ENCODE measurements at places on chromosomes 7 and 10. TPM values are rescaled to one million over a fixed set of nuclear protein-coding genes. Genes with fewer than 3 reads are reported as not detected.
A peak's percentile ranks its signal among the peaks of the same experiment; 100 is the strongest.

Gene CHST3
- 4.6 TPM for total RNA-seq

Gene GRID2IP
- not detected for total RNA-seq

Gene TMEM26
- total RNA-seq: not detected

Gene GPNMB
- total RNA-seq: not detected

Gene CTAGE8
- 0.13 TPM for total RNA-seq

Gene EIF5AL1
- 0.25 TPM for total RNA-seq

Gene NOS3
- total RNA-seq: 28.4 TPM

Gene ZNF727
- total RNA-seq: 0.13 TPM

Gene ABCB1
- 1.0 TPM for total RNA-seq

Gene UCN3
- total RNA-seq: not detected

Gene DNAJC1
- total RNA-seq: 33.9 TPM

Gene LDB3
- not detected for total RNA-seq

Gene CPN1
- total RNA-seq: not detected

Gene GNGT1
- total RNA-seq: not detected

Gene ADAM12
- total RNA-seq: 1.3 TPM

Gene RARRES2
- total RNA-seq: 0.51 TPM

- DNase-seq: no peak
These were observed 326.6 kb downstream of the ADARB2 start for GRCh38 chr10:1410469-1411395.

DNA sequence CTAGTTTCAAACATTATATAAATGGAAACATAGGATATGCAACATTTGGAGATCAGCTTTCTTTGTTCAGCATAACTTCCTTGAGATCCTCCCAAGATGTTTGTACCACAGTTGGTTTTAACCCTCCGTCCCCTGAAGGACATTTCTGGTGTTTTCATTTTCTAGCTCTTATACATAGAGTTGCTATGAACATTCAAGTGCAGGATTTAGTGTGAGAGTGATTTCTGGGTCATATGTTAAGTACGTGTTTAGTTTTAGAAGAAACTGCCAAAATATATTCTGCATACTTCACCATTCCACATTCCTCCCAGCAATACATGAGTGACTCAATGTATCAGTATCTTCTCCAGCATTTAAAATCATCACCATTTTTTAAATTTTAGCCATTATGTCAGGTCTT lies 588.7 kb upstream of the PFKP start:
- DNase-seq: no peak

- peak; percentile 95 for DNase-seq
These were observed at the start of gene FZD8 for GRCh38 chr10:35642035-35642792. TSS of gene FZD8 (minus strand) at chr10:35642296. CDS start at chr10:35641429, 867 bp downstream.

- peak; percentile 37 for DNase-seq
These were observed 414.2 kb upstream of the PODXL start for GRCh38 chr7:131970602-131971001.

DNA sequence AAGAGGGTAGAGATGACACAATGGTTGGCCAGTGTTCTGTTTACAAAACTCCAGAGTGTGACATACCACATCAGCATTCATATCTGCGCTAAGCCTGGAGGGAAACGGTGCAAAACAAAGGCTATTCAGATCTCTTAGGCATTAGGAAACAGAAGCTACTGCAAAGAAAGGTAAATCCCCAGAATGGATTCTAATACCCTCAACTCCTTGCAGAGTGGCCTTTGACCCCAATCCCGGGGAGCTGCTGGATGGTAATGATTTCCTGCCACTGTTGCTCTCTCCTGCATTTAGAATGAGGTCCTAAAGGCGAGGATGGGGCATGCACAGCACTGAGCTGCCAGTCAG lies 65.2 kb downstream of the AOAH start:
- peak; percentile 93 for DNase-seq

DNA sequence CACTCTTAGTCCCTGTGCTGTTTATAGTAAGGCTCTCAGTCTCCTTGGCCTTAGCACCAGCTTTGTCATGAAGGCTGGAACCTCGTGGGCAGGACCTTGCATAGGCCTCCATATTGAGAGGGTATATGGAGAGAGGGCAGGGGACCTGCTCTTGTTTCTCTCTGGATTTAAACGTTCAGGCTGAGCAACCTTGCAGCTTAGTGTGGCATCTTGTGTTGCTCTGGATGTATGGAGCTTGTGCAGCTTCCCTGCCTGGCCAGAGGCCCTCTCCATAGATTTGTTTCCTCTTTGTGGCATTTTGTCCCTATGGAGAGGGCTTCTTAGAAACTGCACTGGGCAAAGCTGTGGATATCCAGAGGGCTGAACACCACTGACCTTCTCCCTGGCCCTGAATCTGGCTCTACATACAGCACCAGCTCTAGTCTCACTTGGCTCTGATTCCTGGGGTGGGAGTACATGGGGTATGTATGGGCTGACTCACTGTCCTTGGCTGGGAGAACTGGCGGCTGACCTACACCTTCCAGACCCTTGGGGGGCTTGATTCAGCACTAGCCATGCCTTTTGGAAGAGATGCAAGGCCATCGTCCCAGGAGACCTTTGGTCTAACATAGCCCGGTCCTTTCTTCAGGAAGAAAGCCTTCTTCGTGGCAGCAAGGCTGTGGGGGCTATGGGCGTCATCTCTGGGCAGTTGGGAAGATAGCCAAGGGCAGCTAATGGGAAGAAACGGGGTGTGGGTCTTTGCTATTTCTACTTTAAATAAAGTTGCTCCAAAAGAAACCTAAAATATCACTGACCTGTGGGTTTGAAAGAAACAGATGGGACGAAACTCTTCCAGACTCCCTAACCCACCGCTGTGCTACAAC lies 30.5 kb downstream of the ITPRIP start:
- DNase-seq: no peak

GRCh38 chr10:75801661-75802060 lies 370.2 kb downstream of the LRMDA start:
- no peak for DNase-seq

- DNase-seq: no peak
These were observed 11.3 kb upstream of the TRPV6 start for GRCh38 chr7:142896741-142897379.

GRCh38 chr7:33854801-33855350 lies 50.5 kb upstream of the BMPER start:
- DNase-seq: no peak

DNA sequence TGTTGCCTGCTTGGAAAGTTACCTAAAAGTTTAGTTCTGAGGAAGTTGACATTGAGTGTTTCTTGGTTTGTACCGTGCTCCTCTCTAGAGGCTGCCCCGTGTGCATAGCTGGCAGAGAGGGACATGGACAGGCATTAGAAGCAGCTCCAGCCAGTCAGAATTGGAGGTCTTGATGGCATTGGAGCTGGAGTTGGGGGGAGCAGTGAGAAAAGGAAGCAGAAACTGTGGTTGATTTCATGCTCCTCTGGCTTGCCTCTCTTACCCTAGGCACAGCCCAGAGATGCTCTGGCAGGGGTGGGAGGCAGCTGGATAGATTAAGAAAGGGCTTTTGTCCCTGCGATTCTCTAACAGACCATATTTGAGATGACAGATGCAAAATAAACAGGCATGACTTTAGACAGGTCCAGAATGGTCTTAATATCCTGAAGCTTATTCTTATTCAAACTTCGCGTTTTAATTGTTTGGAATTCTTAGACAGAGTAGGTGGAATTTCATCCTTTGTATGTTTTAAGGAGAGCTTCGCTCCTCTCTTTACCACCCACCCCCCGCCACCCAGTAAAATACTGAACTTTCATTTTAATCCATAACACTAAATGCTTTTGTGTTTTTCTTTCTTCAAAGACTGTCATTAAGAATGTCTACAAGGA lies 73.5 kb upstream of the GLCCI1 start:
- no peak for DNase-seq

DNA sequence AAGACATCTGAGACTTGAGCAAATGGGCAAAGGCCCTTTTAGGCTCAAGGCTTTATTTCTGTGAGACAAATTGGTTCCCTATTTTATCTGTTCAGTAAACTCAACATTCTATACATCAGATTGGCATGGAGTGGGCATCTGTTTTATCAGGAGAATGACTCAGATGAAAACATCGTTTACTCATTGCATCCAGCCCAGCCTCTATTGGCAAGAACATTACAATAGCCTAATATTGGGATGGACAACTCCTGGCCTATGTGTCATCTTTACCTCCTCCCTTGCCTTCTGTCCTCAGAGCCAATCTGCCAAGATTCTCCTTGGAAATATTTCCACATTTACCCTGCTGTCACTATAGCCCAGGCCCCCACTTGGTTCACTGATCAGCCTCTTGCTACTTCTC lies 5.5 kb upstream of the BLNK start:
- DNase-seq: no peak

DNA sequence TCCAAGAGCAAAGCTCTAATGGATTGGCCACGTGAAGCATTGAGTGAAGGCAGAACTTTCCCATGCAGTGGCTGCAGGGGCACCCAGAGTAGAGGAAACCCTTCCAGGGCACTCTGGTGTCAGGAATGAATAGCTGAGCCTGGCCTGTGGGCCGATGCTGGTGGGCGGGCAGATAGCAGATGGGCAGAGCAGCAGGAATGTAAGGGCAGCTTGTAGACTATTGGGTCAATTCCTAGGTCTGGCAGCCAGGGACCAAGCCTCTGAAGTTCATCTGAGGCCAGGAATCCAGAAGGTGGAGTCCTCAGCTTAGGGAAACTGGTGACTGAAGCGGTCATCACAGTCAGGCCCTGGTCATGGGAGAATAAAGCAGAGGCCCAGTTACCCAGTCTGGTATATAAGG lies 115.4 kb downstream of the TMEM178B start:
- DNase-seq: no peak

DNA sequence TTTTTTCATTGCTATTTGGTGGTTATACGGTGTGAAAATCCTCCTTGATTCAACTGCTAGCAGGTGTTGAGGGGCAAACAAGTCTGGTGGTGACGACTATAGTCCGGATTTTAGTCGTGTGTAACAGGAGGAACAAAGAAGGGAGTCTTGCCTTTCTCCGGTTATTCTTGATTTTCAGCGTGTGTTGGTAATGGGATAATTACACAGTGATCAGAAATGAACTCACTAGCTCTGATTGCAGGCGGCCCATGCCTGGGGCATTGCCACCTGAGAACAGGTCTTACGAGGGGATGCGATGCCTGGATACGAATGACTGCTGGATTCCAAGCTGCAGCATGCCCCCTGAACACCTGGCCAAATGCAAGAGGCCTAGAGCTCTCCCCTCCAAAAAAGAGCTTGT lies 72.8 kb downstream of the CAMK1D start:
- no peak for DNase-seq

GRCh38 chr7:43546231-43546630 lies 36.7 kb upstream of the STK17A start:
- no peak for DNase-seq

DNA sequence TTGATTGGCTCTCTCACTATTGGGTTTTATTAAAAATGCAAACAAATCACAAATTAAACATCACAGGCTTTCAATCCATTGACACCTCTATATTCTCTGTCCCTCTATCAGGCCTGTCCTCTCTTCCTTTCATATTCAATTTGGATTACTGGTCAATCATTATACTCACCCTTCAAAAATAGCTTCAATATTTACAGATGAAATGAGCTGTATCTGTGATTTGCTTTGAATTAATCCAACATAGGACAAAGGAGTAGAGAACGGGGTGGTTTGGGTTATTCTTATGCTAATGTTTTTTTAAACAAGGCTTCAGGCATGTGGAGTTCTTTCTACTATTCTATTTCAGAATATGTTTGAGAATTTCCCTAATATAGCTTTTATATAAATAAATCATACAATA lies 2.3 kb downstream of the TAS2R39 start:
- DNase-seq: no peak

GRCh38 chr10:123390332-123390731 lies 236.1 kb downstream of the BUB3 start:
- no peak for DNase-seq

DNA sequence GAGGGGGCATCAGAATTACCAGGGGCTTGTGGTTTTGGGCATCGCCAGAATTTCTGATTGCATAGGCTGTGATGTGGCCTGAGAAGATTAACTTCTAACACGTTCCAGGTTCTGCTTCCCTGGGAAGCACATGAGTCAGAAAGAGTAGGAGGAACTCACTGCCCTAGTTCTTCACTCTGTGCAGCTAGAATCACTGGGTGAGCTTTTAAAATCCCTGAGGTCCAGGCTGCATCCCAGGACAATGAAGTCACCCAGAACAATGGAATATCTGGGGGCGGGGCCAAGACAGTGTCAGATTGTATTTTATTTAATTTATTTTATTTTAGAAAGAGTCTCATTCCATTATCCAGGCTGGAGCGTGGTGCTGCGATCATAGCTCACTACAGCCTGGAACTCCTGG lies 636.5 kb downstream of the CALN1 start:
- no peak for DNase-seq

DNA sequence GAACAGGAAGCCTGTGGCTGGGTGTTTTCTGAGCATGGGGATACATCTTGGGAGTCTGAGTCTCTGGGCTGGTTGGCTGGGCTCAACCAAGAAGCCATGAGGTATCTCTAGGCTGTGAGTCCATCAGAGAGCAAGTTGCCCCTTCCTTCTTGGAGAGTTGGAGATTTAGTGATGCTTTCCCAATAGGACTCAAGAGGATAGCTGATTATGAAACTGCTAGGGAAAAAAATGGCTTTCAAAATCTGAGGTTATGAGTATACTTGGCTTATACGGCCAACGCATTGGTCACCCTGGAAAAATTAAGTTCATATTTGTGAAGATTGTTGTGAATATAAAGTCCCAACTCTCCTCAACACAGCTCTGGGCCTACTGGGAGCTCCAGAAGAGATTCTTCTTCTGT lies 162.7 kb upstream of the KMT2E start:
- DNase-seq: no peak

GRCh38 chr7:131071786-131072504 lies 255.7 kb upstream of the MKLN1 start:
- peak; percentile 93 for DNase-seq

DNA sequence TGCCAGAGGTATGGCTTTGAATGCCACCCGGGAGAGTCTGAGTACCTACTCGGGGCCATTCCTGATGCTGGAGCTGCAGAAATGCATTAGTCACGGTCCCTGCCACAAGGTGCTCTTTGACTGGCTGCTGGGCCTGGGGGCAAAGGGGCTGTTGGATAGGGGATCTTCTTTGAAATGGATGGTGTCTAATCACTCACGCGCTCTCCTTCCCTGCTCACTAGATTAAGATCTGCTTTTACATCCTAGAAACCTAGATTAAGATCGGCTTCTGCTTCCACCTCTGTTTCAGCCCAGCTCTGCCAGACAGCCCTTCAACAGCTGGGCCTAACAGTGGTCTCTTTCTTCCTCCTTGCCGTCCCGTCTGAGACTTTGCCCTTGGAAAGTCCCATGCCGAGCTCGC lies 57.2 kb downstream of the PAX2 start:
- DNase-seq: no peak
